ENCODE measurements at places on chromosomes 3 and 15.
A peak's percentile ranks its signal among the peaks of the same experiment; 100 is the strongest.

- DNase-seq: no peak
Measured at GRCh38 chr15:73403171-73403570, 34.4 kb upstream of the HCN4 start.

- DNase-seq: no peak
Measured at GRCh38 chr15:34999906-35000305, 11.8 kb upstream of the ZNF770 start.

DNA sequence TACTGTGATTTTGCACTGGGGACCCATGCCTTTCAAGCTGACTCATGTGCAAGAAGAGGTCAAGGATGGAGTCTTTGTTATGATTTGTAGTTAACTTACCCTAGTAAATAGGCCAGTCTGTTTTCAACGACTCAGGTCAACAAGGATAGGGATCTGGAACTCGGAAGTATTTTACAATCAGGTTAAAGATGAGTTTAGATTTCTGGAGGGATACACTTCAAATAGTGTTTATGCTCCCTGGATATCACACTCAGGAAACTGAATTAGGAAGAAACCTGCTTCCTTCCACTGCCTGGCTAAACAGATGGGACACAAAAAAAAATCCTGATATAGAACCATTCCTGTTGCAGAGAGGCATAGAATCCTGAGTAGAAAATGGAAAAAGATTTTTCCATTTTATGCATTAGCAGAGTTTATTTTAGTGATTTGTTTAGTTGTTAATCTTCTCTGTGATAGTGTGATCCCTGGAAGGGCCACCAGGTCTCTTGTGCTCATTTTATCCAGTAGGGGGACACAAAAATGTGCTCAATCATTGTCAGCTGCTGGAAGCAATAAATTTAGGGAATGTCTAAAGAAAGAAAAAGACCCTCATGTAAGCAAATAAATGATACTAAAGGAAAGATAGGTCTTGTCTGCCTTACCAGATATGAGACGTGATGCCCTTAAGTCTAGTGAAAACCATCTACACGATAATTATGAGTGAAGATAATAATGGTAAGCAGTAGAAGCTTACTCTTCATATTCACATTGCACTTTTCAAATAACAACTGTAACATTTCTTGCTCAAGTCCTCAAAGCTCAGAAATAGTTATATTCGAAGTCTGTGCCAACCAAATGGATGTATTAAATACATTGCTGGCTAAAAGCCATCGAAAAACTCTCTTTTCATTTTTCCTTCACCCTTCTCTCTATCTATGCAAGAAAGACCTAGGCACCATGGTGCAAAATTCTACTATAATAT lies 452.1 kb upstream of the KCNMB2 start:
- DNase-seq: no peak

DNA sequence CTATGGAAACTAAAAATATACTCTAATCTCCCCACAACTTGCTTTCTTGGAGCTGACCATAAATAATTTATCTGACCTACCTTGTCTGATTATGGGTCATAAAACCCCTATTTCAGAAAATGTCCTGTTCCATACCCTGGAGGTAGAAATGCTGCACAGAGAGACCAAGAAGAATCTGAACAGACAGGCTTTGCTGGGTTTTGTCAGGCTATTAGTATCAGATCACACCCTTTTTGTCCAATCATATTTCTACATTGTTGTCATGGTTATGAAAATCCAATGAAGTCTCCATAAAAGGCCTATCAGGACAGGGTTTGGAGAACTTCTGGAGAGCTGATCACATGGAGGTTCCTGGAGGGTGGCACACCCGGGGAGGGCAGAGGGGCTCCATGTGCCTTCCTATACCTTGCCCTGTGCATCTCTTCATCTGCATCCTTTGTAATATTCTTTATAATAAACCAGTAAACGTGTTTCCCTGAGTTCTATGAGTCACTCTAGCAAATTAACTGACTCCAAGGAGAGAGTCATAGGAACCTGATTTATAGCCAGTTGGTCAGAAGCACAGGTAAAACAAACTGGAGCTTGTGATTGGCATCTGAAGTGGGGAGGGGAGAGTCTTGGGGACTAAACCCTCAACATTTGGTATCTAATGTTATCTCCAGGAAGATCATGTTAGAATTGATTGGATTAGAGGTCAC lies 58.1 kb downstream of the NGLY1 start:
- no peak for DNase-seq

GRCh38 chr3:189927975-189928895 lies 192.5 kb downstream of the P3H2 start:
- no peak for DNase-seq

- DNase-seq: no peak
Measured at GRCh38 chr3:45950686-45951600, 7.7 kb downstream of the CXCR6 start.

- DNase-seq: no peak
Measured at GRCh38 chr3:39752019-39752637, 57.3 kb upstream of the MYRIP start.

DNA sequence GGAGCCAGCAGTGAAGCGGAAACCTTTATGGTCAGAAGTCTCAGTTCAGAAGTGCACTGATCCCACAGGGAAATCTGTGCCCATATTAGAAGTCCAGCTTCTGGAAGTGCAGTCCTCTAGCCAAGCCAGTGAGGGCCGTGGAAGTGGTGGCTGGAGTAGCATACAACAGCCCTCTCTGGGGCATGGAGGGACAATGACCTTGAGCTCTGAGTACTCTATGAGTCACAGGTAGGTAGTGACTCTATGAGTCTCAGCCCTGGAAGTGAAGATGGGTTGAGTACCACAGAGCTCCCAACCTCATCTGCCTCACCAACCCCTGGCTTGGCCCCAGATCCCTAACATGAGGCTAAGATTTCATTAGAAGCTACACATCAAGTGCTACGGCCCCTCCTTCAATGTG lies 205.9 kb upstream of the PPP2R3A start:
- DNase-seq: no peak

DNA sequence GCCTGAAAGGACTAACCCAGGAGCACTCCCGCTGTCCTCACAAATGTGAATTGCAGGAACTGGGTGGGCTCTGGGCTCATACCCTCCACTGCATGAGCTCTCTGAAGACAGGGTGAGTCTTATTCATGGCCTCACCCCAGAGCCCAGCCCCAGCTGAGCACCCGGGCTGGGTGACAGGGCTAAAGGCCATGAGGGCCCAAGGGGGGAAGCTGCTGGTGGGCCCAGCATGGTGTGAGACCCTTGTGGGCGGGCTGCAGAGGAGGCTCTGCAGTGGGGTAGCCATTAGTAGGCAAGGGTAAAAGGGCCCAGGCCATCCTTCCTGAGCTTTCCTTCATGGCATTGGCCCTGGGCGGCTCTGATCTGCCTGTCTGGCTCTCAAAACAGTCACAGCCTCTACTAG lies 30.3 kb downstream of the SRPRB start:
- DNase-seq: no peak

DNA sequence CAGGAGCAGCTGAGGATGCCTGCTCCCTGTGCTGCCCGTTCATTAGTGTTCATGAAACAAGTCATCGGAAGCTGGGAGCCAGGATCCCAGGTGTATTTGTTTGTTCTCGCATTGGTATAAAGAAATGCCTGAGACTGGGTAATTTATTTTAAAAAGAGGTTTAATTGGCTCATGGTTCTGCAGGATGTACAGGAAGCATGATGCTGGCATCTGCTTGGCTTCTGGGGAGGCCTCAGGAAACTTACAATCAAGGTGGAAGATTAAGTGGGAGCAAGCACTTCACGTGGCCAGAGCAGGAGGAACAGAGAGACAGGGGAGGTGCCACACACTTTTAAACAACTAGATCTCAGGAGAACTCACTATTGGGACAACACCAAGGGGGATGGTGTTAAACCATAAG lies 5.5 kb upstream of the HYKK start:
- DNase-seq: no peak

- no peak for DNase-seq
Measured at GRCh38 chr15:70442211-70442610, 321.1 kb downstream of the UACA start.

DNA sequence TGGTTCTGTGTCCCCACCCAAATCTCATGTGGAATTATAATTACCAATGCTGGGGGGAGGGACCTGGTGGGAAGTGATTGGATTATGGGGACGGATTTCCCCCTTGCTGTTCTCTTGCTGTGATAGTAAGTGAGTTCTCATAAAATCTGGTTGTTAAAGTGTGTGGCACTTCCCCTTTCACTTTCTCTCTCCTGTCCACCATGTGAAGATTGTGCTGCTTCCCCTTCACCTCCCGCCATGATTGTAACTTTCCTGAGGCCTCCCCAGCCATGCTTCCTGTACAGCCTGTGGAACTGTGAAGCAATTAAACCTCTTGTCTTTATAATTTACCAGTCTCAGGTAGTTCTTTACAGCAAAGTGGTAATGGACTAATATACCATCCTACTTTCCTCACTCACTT lies 289.6 kb downstream of the EFHB start:
- DNase-seq: no peak

DNA sequence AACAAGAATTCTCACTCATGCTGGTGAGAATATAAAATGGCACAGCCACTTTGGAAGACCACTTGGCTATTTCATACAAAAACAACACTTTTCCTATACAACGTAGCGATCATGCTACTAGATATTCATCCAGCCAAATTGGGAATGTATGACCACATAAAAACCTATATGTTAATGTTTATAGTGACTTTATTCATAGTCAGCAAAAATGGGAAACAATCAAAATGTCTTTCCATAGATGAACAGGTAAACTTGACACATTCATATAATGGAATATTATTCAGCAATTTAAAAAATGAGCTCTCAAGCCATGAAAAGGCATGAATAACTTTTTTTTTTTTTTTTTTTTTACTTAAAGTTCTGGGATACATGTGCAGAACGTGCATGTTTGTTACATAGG lies 445.2 kb downstream of the ZBBX start:
- no peak for DNase-seq

DNA sequence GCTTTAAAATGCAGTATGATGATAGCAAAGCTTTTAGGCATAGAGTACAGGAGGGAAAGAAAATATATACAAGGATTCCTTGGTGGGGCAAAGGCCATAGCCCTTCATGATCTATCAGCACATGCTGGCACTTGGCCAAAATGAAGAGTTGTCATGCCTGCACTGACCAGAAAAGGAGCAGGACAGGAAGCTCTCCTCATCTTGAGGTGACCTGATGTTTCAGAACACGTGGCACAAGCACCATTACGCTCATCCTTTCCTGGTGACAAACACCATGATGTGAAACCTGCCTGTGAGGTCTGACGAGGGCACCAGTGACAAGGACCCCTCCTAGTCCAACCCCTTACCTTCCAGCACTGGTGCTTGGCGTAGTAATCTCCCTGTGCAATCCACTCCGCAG lies 77.9 kb upstream of the DCLK3 start:
- no peak for DNase-seq

- DNase-seq: no peak
Measured at GRCh38 chr3:133441867-133442270, 42.0 kb downstream of the BFSP2 start.

GRCh38 chr15:89732451-89733172 lies 18.4 kb downstream of the MESP1 start:
- DNase-seq: no peak

DNA sequence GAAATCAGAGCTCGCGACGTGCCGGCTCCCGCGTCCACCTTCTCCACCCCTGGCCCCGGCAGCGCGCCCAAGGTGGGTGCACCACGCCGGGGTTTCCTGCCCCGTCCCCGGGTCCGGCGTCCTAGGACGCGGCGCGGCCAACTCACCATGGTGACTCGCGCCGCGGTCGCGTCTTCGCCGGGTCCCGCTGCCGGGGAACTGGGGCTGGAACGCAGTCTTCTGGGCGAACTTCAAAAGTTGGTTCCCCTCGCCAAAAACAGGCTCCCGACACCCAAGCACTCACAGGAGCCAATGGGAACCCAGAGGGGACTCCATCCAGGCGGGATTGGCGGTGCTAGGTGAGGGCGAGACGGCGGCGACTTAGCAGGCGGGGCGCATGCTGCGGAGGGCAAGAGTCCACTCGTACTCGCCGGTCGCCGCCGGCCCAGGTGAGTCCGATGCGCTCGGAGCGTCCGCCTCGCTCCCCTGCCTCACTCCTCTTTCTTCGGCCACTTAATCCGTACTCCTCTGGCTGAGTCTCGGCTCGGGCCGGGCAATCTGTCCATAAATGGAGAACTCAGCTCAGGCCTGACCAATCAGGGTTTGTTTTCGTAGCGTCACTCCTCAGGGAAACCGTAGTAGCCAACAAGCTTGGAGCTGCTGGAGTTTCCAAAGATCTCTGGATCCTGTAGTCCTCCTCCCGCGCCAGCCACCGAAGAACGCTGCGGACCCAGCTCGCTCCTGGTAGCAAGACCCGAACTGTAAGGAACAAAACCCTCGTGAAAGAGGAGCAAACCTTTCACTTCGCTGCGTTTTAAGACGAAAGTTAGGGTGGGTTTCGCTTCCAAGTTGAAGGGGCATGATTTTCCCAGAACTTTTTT lies at the start of gene MYO1E:
TSS of gene MYO1E (minus strand) at position 520 of the 860 bp plus-strand sequence. CDS start at position 149, 371 bp downstream.
- DNase-seq: peak; percentile 88

DNA sequence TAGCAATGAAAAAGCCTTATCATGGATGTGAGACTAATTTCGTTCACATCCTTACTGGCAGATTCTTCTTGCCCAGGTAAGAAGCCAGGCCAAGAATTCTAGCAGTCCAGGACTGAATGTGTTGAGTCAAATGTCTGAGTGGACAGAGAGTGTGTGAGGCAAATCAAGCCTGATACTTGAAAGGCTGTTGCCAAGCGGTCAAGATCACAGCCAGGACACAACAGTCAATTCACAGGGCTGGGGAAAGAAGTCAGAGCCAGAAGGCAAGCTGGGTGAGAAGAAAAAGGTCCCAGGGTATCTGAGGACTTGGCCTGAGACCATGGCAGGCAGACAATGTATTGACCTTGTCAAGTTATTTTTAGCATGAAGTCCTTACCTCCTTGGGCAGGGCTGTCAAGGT lies 301.3 kb downstream of the ZNF385D start:
- DNase-seq: no peak

DNA sequence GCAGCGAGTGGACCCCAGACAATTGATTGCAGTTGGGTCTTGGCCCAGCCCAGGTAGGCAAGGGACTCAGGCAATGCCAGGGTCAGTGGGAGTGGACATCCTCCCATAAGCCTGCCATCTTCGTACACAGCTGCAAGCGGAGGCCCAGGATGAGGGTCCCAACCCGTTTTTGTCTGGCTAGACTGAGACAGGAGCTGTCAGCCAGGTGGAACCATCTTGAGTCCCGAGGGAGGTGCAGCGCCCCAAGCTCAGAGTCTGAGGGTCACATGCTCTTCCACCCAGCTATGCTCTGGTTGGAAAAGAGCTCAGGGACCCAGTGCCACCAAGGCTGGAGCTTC lies 22.6 kb upstream of the IP6K2 start:
- no peak for DNase-seq

Data from smooth muscle cell of the brain vasculature (primary cell).